Thymus (tissue), 14 donors: ENCODE measurements at places on chromosomes 3 and 15. TPM values are rescaled to one million over a fixed set of nuclear protein-coding genes. Genes with fewer than 3 reads are reported as not detected.
A peak's percentile ranks its signal among the peaks of the same experiment; 100 is the strongest.

DNA sequence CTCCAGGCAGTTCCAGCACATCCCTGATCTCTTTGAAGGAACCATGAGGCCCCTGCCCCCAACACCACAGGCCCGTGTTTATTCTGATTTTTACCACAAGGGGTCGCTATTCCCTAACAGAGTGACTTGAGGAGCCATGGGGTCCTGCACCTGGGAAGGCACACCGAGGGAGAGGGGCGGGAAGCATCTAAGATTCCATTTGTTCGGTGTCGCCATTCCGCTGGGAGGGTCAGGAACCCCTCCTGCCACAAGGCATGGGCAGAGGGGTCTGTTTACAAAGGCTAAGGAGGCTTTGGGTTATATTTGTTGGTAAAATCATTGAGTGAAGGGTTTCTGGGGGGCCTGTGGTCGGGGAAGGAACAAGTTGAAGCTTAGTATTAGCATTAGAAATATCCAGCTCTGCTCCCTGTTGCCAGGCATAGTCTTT, 77.1 kb downstream of the WDR76 start:
- no peaks in the 10 kb centered on the region for H3K36me3 ChIP-seq
- no peaks in the 10 kb centered on the region for H3K4me1 ChIP-seq
- H3K4me3 ChIP-seq = no peak overlapping the region
- H3K27me3 ChIP-seq = no peaks in the 10 kb centered on the region

GRCh38 chr3:71785532-71786216, 726 bp upstream of the PROK2 start:
- H3K4me1 ChIP-seq = peaks cover 11% of the 10 kb centered on the region
- peaks cover 48% of the 10 kb centered on the region for H3K27me3 ChIP-seq
- no peak overlapping the region for H3K27ac ChIP-seq
- H3K4me3 ChIP-seq = peak overlapping the region; percentile 43
- DNase-seq = no peak
- no peaks in the 10 kb centered on the region for H3K36me3 ChIP-seq

GRCh38 chr3:171458864-171459136, 1.4 kb downstream of the TNIK start:
- no peaks in the 10 kb centered on the region for H3K36me3 ChIP-seq
- peaks cover 16% of the 10 kb centered on the region for H3K27me3 ChIP-seq
- peak overlapping the region; percentile 72 for H3K4me3 ChIP-seq
- DNase-seq = no peak
- H3K27ac ChIP-seq = peak overlapping the region; percentile 47

Gene TM4SF1
- 12.9 TPM for total RNA-seq

DNA sequence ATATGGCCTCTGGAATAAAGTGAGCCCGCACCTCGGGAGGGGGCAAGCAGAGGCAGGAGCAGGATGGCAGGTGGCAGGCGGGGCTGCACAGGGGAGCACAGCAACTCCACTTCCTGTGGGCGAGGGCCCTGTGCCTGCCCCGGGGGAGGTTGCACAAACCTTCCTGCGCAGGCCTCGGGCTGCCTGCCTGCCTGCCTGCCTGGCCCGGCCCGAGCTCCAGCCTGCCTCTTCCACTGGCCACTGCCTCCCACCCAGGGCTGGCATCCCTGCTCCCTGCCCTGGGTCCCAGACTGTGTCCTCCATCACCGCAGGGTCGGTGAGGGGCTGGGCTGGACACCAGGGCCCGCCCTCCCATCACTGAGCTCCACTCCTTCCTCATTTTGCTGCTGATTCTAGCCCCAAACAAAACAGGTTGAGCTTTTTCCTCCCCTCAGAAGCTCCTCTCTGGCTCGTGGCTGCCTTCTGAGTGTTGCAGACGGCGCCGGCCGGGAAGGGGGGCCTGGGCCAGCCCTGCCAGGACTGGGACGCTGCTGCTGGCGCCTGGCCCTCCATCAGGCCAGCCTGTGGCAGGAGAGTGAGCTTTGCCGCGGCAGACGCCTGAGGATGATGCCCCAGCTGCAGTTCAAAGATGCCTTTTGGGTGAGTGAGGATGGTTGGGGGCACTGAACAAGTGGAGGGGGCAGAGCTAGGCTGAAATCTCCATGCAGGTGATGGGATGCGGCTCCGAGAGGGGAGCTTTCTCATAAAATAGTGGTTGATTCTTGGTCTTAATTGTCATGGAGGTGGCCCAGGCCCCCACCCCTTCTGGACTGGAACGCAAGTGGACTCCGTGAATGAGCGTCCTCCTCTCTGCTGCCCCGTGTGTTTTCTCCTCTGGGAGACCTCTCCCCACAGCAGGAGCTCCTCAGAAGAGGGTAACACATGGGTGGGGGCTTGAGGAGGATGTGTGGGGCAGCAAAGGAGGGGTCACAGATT, at the start of gene PSTPIP1:
Gene PSTPIP1 (plus strand): TSS at position 156 of the 975 bp plus-strand sequence. CDS start 448 bp downstream, at position 604.
- DNase-seq = peak; percentile 79
- H3K4me3 ChIP-seq = peak within 1 kb of the TSS; percentile 59
- H3K27ac ChIP-seq = peak within 1 kb of the TSS; percentile 97
- peaks cover 18% of the 10 kb centered on the region for H3K4me1 ChIP-seq
